ENCODE measurements at places on chromosomes 13 and 19. TPM values are rescaled to one million over a fixed set of nuclear protein-coding genes. Genes with fewer than 3 reads are reported as not detected.
A peak's percentile ranks its signal among the peaks of the same experiment; 100 is the strongest.

Gene CRLF1
- 638 TPM for total RNA-seq

Gene KLK12
- not detected for total RNA-seq

Gene RNASEH2A
- total RNA-seq = 3.4 TPM

DNA sequence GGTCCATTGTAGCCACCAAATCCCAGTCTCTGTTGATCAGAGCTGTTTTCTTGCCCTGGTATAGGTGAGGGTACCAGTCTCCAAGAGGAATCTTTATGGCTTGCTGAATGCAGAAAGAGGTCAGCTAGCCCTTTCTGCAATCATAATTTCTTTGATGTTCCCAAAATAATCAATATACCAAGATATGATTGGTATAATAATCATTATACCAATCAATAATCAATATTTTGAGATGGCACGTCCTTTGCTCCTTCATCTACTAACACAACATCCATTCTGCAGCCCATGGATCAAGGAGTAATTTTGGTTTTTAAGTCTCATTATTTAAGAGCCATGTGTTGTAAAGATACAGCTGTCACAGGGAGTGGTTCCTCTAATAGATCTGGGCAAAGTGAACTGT is 31.5 kb upstream of the CHST8 start:
- no peak for DNase-seq
- no peaks in the 10 kb centered on the region for H3K27me3 ChIP-seq
- H3K36me3 ChIP-seq = no peaks in the 10 kb centered on the region
- H3K4me3 ChIP-seq = no peak overlapping the region
- no peak overlapping the region for H3K27ac ChIP-seq

- H3K36me3 ChIP-seq = no peaks in the 10 kb centered on the region
- H3K27me3 ChIP-seq = no peaks in the 10 kb centered on the region
- H3K4me1 ChIP-seq = no peaks in the 10 kb centered on the region
- H3K27ac ChIP-seq = no peak overlapping the region
These were observed 2321.0 kb downstream of the PCDH9 start for GRCh38 chr13:64909184-64909583.

- H3K4me1 ChIP-seq = no peaks in the 10 kb centered on the region
- no peak for DNase-seq
- H3K4me3 ChIP-seq = no peak overlapping the region
- no peak overlapping the region for H3K27ac ChIP-seq
- H3K27me3 ChIP-seq = no peaks in the 10 kb centered on the region
These were observed 11.2 kb upstream of the GNA15 start for GRCh38 chr19:3124630-3125029.

Gene VWA8
- 10.4 TPM for total RNA-seq

- H3K4me3 ChIP-seq = peak overlapping the region; percentile 76
- H3K27me3 ChIP-seq = no peaks in the 10 kb centered on the region
- H3K4me1 ChIP-seq = no peaks in the 10 kb centered on the region
- peak overlapping the region; percentile 72 for H3K27ac ChIP-seq
These were observed 166.9 kb downstream of the SLC7A1 start for GRCh38 chr13:29428310-29429181.
